ENCODE measurements at places on chromosomes 6 and 20. TPM values are rescaled to one million over a fixed set of nuclear protein-coding genes. Genes with fewer than 3 reads are reported as not detected.

Gene HLA-DMB
- 7.7 TPM for polyA plus RNA-seq

Gene C6orf141
- 3.9 TPM for polyA plus RNA-seq

Gene STMND1
- 4.4 TPM for polyA plus RNA-seq

Gene NRSN1
- polyA plus RNA-seq = 0.37 TPM

Gene NAPB
- 17.9 TPM for polyA plus RNA-seq

Gene CST5
- not detected for polyA plus RNA-seq

Gene TPD52L1
- polyA plus RNA-seq = 105 TPM

Gene MDFI
- polyA plus RNA-seq = 110 TPM

Gene SLCO4A1
- 0.69 TPM for polyA plus RNA-seq

Gene GJA10
- polyA plus RNA-seq = not detected

Gene BNIP5
- not detected for polyA plus RNA-seq

Gene ADGRF4
- polyA plus RNA-seq = 0.19 TPM

Gene PROCR
- polyA plus RNA-seq = 39.9 TPM

Gene GJA1
- 95.5 TPM for polyA plus RNA-seq

Gene KCNK5
- 17.8 TPM for polyA plus RNA-seq

Gene TRAPPC3L
- polyA plus RNA-seq = 0.48 TPM

Gene EEF1A2
- polyA plus RNA-seq = 0.95 TPM

Gene MLN
- not detected for polyA plus RNA-seq

Gene BPIFA1
- not detected for polyA plus RNA-seq

Gene IFT52
- polyA plus RNA-seq = 71.3 TPM

Gene NMBR
- polyA plus RNA-seq = not detected

Gene ARHGAP40
- polyA plus RNA-seq = 0.42 TPM

Gene NEU1
- polyA plus RNA-seq = 31.1 TPM

Gene SNTA1
- 9.4 TPM for polyA plus RNA-seq

Gene GSTA2
- not detected for polyA plus RNA-seq

Gene RCAN2
- polyA plus RNA-seq = 3.1 TPM

Gene MLIP
- 0.14 TPM for polyA plus RNA-seq

Gene INSM1
- polyA plus RNA-seq = 0.66 TPM

Gene RALGAPA2
- 24.9 TPM for polyA plus RNA-seq

Gene PTK7
- 271 TPM for polyA plus RNA-seq

Gene WRNIP1
- polyA plus RNA-seq = 47.7 TPM

Gene UBD
- polyA plus RNA-seq = 1.6 TPM

Gene CCN6
- 0.30 TPM for polyA plus RNA-seq

Gene FAM83C
- not detected for polyA plus RNA-seq

Gene ZNF341
- 4.2 TPM for polyA plus RNA-seq

Gene TBXT
- polyA plus RNA-seq = not detected

Gene HNF4A
- 0.87 TPM for polyA plus RNA-seq

Gene MMP24
- 1.8 TPM for polyA plus RNA-seq

Gene POM121L2
- polyA plus RNA-seq = 0.04 TPM

Gene ZBTB46
- polyA plus RNA-seq = 15.7 TPM

Gene NKAPL
- 0.90 TPM for polyA plus RNA-seq

Gene C2
- polyA plus RNA-seq = 7.4 TPM

Gene IER3
- 14.1 TPM for polyA plus RNA-seq

Gene SNAP91
- polyA plus RNA-seq = 1.6 TPM

Gene PMEPA1
- polyA plus RNA-seq = 44.6 TPM

Gene HSPA12B
- polyA plus RNA-seq = 24.0 TPM

Gene KCNG1
- 0.70 TPM for polyA plus RNA-seq

Gene TNFRSF6B
- polyA plus RNA-seq = 2.1 TPM

Gene RAET1L
- polyA plus RNA-seq = not detected

Gene TMEM151B
- 0.89 TPM for polyA plus RNA-seq

Gene LHFPL5
- not detected for polyA plus RNA-seq

Gene RBCK1
- 99.4 TPM for polyA plus RNA-seq

Gene IL17F
- polyA plus RNA-seq = not detected
